ENCODE measurements at places on chromosomes 2 and 18.
A peak's percentile ranks its signal among the peaks of the same experiment; 100 is the strongest.

- no peak for DNase-seq
Measured at GRCh38 chr2:41579806-41580205, 468.0 kb upstream of the PKDCC start.

DNA sequence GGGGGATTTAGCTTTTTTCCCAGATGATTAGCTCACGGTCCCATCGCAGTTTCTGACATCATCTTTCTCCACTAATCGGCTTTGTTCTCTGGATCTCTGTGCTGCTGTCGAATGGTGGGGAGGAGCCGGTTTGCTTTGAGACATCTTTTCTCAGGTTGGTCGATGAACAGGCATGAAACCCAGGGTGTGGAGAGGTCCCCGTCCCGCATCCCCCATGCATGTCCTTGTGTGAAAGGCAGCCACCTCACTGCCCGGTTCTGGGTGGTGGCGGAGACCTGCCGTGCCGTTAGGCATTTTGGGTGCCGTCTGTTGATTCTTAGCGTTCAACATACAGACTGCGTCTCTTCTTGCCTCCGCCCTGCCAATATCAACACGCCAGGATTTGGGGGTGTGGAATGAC, 57.8 kb downstream of the CTDP1 start:
- DNase-seq = no peak

DNA sequence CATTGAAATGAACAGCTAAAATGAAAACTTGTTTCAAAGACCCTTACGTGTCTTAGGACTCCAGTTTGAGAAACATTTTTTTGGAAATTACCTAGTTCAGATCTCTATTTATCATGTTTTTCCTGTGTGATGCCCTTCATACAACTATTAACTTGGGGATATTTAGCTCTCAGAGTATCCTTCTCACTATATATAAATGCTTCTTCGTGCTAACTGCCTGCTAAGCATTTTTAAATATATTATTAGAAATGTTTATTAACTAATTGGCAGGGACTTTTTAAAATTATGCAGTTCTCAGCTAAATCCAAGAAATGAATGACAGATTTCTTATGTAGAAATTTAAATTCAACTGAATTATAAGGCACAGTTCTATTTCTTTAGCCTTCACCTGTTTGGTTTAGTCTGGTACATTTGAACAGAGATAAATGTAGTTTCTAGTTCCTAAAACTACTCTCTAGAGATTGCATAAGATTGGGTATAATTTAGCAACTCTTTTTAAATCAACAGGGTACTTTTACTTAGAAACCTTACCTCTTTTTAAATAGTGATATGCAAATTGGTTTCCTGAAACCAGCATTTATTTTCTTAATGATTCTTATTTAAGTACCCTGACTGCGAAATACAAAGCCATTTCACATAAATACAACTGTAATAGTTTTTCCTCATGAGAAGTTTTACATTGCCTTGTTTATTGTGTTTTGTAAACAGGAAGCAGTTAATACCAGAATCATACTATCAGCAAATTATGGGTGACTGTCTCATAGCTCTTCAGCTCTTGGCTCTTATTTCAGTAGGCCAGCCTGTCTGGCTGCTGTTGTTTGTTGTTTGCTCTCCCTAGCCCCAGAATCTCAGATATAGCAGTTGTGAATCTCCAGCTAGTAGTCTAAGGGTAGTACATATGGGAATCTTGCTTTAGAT, 140.7 kb downstream of the PTRHD1 start:
- DNase-seq = no peak

GRCh38 chr18:13418013-13418710, 199.6 kb downstream of the LDLRAD4 start:
- DNase-seq = no peak

DNA sequence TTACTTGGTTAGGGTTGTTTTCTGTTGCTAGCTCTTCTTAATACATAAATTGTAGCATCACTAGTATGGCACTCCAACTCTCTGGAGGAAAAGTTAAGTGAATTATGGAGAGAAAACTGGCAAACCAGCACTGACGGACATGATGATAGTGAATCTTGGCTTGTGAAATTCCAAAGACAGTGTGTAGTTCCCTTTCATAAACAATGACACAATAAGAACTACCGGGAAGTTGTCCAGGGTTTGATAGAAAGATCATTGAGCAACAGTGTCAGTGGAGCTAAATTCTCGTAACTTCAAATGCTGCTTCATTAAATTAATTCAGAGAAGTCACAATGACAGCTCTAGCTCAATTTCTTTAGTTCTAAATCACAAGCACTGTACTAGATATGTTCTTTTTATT, 66.5 kb downstream of the RIT2 start:
- peak; percentile 13 for DNase-seq

GRCh38 chr18:58402247-58402646, 226.6 kb downstream of the ALPK2 start:
- peak; percentile 51 for DNase-seq

DNA sequence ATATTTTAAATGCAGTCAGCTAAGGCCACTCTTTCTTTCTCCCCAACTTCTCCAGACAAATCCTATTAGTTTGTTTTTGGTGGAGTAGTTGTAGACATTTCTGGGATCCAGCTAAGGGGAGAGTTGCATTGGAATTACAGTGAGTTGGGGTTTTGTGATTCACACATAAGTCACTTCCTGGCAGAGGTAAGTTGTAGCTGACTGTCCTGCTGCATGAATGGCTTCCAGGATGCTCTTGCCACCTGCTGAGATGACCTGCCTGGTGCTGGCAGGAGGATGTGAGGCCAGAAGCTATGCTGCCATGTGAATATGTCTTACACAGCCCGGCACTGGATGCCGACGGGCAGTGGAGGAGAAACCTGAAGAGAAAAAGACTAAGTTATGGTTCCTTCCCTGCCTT, 243.7 kb downstream of the TDRD15 start:
- DNase-seq = no peak

DNA sequence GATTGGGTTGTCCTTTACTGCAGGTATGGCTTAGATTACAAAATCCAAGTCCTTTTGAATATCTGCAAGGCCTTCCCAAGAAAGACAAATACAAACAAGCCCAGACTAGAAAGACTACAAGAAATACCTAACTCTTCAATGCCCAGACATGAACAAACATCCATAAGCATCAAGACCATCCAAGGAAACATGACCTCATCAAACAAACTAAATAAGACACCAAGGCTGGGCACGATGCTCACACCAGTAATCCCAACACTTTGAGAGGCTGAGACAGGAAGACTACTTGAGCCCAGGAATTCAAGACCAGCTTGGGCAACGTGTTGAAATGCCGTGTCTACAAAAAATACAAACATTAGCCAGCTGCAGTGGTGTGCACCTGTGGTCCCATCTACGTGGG, 31.7 kb downstream of the MAP4K3 start:
- no peak for DNase-seq

DNA sequence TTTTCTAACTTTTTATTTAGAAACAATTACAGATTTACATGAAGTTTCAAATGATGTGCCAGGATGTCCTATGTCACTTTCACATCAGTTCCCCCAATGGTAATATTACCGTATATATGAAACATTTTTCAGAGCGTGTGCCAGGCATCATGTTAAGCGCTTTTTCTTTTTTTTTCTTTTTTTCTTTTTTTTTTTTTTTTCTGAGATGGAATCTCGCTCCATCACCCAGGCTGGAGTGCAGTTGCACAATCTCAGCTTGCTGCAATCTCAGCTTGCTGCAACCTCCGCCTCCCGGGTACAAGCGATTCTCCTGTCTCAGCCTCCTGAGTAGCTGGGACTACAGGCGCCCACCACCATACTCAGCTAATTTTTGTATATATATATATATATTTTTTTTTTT, 5.6 kb upstream of the PPP4R1 start:
- DNase-seq = no peak

- peak; percentile 33 for DNase-seq
Measured at GRCh38 chr2:215727507-215728503, 285.5 kb downstream of the MREG start.

GRCh38 chr2:167950571-167950970, 296.8 kb downstream of the STK39 start:
- DNase-seq = no peak

- no peak for DNase-seq
Measured at GRCh38 chr2:64624108-64624610, 29.6 kb downstream of the SERTAD2 start.

Measured in AG20443 (cell line).